ENCODE measurements at places on chromosomes 3 and 15. TPM values are rescaled to one million over a fixed set of nuclear protein-coding genes. Genes with fewer than 3 reads are reported as not detected.

- DNase-seq = no peak
These were observed 51.8 kb downstream of the SERP1 start for GRCh38 chr3:150494411-150494977.

GRCh38 chr3:121667333-121667732 is 6.6 kb upstream of the HCLS1 start:
- DNase-seq = no peak

FNDC3B gene
- total RNA-seq = 258 TPM

- DNase-seq = no peak
These were observed 122.5 kb downstream of the FOXB1 start for GRCh38 chr15:60126661-60127060.
